Activated T-cell treated with anti-CD3 and anti-CD28 coated beads, Interleukin-2, amount 50 U/mL, for 48 hours (primary cell): ENCODE measurements at places on chromosomes 4 and X.
A peak's percentile ranks its signal among the peaks of the same experiment; 100 is the strongest.

DNA sequence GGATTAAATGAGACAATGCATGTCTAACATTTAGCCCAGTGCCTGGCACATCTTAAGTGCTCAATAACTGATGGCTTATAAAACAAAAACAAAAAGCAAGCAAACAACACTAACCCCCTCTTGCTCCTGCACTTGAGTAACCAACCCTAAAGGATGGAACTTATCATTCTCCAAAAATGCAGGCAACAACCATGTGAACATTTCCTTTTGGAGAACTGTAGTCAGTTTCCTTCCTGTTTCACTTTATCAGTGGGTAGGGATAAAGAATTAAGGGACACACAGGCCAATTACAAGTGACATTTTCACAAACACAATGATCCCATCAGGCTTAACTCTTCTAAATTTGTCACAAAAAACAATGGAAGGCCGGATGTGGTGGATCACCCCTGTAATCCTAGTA lies 30.4 kb downstream of the RPS3A start:
- no peak for DNase-seq

GRCh38 chr4:20273793-20274192 lies 22.1 kb downstream of the SLIT2 start:
- DNase-seq = no peak

DNA sequence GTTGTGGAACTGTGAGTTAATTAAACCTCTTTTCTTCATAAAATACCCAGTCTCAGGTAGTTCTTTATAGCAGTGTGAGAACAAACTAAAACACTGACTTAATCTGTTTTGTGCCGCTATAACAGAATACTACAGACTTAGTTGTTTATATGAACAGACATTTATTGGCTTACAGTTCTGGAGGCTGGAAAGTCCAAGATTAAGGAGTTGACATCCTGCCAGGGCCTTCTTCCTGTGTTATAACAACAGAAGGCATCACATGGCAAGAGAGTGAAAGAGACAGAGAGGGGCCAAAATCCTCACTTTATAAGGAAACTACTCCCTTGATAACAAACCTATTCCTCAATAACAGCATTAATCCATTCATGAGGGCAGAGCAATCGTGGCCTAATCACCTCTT lies 42.5 kb upstream of the KCNIP4 start:
- DNase-seq = no peak

- DNase-seq = no peak
Measured at GRCh38 chr4:173146456-173146855, 22.2 kb upstream of the GALNT7 start.

DNA sequence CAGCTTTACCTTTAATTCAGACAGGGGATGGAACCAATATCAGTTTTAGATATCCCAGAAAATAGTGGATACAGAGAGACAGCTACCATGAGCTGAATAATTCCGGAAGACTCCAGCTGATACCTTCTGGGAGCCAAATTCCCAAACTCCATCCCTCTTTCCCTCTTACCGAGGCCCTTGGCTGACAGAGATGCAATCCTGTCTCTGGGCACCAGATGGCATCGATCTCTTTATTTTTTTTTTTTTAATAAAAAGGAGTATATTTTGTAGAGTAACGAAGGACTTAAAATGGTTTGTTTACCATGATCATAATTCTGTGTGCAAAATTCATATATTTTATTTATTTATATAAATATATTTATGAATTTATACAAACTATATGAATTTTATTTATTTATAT lies 31.0 kb downstream of the RAB40A start:
- DNase-seq = no peak

- DNase-seq = no peak
Measured at GRCh38 chr4:13529128-13529919, 15.0 kb downstream of the NKX3-2 start.

- DNase-seq = no peak
Measured at GRCh38 chr4:15744016-15744545, 34.0 kb upstream of the CD38 start.

DNA sequence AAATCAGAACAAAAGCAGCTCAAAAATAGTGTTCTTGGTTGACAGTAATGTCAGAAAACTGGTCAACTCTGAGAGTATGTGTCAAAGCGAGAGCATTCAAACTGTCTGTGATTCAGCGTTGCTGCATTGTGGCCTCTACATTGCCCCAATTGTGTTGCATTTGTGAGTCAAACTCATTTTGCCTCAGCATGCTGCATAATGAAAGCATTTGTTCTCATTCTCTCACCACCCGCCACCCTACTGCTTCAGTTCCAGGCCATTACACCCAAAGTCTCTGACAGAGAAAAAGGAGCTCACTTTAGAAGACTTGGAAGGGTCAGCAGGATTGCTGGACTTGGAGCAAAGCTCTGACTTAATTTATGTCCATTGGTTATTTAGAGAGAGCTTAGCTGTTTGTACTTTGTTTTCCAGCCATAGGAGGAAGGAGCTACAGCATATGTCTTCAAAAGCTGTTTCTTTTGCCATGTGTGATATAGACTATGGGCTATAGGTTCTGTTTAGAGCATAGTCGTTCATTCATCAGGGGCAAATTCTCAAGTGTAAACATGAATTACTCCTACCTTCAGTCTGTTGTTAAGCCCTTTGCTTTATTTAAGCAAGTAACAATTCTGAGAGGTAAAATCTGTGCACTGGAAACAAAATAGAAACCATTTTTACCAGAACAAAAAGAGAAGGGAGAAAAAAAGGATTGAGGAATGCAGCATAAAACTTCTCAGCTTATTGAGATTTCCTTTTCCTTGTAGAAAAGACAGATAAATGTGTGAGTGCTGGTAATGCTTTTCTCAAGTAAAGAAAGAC lies 153.4 kb upstream of the ANK2 start:
- DNase-seq = no peak

DNA sequence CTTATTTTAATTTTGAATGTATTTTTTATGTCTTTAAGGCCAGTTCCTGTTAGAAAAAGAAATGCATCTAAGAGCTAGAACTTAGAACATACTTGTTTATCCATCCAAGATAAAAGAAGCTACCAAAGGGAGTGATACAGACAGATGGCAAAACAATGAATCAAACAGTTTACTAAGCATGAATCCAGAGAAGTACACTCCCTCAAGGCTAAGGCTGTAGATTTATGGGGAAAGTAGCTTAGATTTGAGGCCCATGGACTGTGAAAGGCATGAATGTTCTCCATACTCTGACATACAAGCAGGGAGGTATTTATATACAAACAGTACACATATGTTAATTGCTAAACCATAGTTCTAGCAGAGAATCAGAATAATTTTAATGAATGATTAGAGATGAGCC lies 255.3 kb upstream of the NRK start:
- no peak for DNase-seq

DNA sequence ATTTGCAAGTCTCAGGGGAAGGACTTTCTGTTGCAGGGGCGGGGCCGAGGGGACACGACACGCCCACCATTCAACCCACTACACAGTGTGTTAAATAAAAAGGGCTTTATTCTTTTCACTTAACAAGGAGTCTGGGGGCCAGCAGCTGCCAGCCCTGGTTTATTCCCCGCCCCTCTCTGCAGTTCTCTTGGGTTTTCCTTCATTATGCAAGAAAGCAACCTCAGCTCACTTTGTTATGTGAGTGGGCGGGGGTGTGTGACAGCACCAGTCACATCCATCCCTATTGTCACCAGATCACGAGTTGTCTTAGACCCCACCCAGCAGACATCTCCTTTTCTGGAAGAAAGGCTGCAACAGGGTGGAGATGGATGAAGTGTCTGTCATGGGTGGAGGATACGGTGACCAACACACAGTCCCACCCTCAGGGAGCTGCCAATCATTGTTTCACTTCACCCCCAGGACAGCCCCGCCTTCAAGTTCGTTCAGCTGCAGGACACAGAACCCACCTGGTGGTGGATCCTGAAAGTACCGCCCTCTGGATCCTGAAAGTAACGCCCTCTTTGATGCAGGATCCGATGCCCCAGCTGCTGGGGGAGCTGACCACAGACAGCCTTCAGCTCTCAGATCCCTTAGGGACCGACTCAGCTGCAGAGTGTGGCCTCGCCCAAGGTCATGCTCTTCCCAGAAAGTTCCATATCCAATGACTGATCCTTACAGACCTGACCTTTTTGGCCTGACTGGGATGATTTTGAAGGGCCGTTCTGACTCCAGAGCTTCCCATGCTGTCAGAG lies 79.6 kb downstream of the SMIM20 start:
- DNase-seq = peak; percentile 53

GRCh38 chrX:15853586-15854079 lies 980 bp downstream of the AP1S2 start:
- no peak for DNase-seq

- DNase-seq = no peak
Measured at GRCh38 chr4:24103434-24104157, 213.7 kb upstream of the PPARGC1A start.

- no peak for DNase-seq
Measured at GRCh38 chr4:1836650-1837049, 19.3 kb downstream of the LETM1 start.

GRCh38 chr4:73234712-73235111 lies 23.9 kb downstream of the ANKRD17 start:
- no peak for DNase-seq

DNA sequence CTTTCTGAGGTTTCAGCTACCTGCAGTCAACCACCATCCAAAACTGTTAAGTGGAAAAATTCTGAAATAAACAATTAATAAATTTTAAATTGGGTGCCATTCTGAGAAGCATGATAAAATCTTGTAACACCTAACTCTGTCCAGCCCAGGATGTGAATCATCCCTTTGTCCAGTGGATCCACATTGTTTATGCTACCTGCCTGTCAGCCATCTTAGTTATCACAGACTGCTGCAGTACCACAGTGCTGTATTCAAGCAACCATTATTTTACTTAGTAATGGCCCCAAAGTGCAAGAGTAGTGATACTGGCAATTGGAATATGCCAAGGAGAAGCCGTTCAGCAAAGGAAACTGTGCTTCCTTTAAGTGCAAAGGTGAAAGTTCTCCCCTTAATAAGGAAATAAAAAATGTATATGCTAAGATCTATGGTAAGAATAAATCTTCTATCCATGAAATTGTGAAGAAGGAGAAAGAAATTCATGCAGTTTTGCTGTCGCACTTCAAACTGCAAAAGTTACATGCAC lies 20.6 kb downstream of the CAMK2D start:
- no peak for DNase-seq

- DNase-seq = no peak
Measured at GRCh38 chrX:39492497-39493162, 605.1 kb downstream of the BCOR start.

DNA sequence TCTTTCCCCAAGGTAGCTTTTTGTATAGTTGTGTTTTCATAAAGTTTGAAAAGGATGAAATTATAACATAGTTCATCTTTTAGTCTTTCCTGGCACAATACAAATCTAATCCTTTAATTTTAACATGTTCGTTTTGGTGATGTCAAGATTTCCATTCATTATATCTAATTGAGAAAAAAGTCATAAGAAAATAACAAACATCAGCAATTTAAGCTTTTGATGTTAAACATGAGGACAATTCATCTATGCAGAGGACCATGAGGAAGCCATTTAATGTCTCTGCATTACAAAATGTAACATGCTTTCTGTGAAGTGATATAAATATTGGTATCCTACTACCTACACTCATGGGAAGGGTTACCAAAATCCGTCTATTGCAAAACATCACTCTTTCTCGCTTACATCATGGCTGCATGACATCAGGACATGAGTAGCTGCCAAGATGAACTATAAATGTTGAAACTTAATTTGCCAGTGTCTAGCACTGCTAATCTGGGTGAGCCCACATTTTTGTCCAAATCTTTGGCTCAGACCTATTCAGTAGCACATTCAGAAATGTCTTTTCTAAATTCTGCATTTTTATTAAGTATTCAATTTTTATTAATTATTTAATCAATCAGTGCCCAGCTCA lies 9.5 kb downstream of the EPGN start:
- DNase-seq = no peak

DNA sequence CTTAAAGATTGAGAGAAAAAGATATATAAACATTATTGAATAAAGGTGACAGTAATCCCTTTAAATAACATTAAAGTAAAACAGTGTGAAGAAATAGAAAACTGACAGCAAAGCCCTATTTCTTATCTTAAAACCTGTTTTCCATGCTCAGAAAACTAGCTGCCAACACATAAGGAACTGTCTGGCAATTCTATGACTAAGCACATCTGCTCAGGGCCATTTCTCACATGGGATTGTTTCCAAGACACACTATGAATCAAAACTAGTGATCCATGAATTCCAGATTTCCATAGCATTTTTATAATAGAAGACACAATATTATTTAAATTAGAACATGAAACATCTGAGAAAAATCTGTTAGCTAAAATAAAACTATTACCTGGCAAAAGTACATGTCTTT lies 113.4 kb downstream of the SCLT1 start:
- DNase-seq = no peak

DNA sequence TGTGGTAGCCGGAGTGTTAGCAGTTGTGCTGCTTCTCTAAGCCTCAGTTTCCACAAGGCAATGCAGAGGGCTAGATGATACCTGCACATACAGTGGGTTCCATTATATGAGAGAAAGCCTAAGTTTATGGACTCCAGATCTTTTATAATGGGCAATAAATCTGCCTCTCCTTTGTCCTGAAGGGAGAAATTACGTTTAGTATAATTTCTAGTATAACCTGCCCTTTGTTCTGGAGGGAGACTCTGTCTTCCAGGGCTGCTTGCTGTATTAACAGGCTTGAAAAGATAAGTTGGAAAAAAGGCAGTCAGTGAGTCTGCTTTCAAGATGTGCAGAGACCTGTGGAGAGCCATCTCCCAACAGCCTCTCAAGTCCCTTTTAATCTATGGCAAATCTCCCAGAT lies 42.8 kb downstream of the ZNF81 start:
- no peak for DNase-seq

DNA sequence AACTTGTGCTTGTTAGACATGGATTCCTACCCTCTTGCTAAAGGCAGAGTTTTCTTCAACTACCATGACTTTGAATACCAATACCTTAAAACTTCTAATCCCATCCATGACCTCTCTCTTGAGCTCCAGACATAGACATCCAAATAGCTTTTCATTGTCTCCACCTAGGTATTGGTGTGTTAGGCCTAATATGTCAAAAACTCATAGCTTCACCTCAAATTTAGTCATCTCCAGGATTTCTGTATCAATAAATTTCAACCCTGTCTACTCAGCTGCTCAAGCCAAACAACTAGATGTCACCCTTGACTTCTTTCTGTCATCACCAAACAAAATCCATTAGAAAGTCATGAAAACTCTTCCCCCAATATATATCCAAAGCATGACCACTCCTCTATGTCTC lies 617.7 kb upstream of the GRIA3 start:
- no peak for DNase-seq

- DNase-seq = peak; percentile 28
Measured at GRCh38 chrX:1093121-1093520, 119.3 kb downstream of the CRLF2 start.

DNA sequence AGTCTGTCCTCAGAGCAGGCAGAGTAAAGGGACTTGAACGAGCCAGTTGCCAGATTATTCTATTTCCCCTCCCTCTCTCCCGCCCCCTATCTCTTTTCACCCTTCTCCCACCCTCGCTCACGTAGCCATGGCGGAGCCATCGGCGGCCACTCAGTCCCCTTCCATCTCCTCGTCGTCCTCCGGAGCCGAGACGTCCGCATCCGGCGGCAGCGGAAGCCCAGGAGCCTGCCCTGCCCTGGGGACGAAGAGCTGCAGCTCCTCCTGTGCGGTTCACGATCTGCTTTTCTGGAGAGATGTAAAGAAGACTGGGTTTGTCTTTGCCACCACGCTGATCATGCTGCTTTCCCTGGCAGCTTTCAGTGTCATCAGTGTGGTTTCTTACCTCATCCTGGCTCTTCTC lies 106.2 kb upstream of the SMAD1 start:
- no peak for DNase-seq
